SHP77 treated with DMSO at 0.1 percent for 48 hours (cell line): ENCODE measurements at places on chromosomes 3 and 15.

DNA sequence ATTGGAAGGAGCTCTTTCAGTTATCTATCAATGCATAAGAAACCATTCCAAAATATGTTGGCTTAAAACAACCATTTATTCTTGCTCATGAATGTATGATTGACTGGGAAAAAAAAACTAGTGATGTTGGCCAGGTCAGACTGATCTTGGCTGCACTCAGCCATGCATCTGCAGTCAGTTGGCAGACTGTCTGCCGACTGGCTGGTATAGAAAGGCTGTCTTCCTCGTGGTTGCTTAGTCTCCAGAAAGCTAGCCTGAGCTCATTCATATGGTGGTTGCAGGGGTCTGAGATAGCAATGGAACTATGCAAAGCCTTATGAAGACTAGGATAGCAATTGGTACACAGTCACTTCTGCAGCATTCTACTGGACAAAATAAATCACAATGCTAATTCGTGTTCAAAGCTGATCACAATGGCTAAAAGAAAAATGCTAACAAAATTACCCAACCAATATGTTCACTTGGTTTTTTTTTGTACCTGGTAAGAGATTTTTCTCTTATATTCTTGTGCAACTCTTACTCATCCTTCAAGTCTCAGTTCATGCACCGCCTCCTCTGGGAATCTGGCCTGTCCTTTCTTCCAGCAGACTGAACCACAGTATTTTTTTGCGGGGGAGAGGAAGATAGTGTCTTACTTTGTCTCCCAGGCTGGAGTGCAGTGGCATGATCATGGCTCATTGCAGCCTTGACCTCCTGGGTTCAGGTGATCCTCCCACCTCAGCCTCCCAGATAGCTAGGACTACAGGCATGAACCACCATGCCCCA lies 126.8 kb downstream of the KCNAB1 start:
- DNase-seq, result no peak

- no peak for DNase-seq
Measured at GRCh38 chr15:101303408-101303807, 8.4 kb upstream of the SNRPA1 start.

DNA sequence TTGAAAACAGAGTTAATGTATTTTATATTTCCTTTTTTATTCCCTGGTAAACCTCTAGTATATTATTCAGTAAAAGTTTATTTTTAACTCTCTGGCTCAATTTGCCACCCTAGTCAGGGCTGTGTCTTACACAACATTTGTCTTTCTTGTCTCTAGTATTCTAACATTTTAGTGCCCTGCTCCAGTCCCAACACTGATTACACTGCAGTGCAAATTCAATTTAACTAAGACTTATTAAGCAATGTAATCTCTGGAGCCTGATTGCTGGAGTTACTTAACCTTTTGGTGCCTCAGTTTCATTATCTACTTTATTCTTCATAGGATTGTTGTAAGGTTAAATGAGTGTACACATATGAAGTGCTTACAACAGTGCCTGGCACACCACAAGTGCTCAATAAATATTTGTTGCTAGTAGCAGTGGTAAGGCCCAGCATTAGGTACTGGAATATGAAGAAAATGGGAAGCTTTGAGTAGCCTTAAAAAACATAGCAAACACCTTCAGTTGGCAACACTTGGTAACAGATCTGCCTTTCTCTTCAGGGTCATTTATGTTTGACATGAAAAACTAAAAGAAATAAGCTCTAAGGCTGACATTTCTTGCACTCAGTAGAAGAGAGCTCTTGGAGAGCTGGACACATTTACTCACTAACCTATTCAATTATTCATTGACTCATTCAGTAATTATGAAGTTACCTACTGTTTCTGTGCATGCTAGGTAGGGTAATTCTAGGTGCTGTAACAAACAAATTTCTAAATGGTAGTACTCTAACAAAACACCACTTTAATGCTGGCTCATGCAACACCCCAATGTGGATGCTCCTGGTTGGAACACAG lies 364.5 kb upstream of the EPHA3 start:
- DNase-seq, result no peak

DNA sequence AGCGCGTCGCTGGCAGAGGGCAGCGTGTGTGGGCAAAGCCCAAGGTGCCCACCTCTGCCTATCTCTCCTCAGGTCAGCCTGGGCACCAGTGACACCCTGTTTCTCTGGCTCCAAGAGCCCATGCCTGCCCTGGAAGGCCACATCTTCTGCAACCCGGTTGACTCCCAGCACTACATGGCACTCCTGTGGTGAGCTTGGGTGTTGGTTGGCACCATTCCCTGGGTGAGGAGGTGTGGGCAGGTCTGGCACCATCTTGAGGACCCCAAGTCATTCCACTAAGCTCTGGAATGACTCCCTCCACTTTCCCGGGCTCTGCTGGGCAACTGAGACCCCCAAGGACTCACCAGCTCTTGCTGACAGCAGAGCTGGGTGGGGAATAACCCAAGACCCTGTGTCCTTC lies 28.5 kb downstream of the XYLB start:
- no peak for DNase-seq

- DNase-seq, result no peak
Measured at GRCh38 chr3:139836698-139837464, 98.1 kb upstream of the CLSTN2 start.

DNA sequence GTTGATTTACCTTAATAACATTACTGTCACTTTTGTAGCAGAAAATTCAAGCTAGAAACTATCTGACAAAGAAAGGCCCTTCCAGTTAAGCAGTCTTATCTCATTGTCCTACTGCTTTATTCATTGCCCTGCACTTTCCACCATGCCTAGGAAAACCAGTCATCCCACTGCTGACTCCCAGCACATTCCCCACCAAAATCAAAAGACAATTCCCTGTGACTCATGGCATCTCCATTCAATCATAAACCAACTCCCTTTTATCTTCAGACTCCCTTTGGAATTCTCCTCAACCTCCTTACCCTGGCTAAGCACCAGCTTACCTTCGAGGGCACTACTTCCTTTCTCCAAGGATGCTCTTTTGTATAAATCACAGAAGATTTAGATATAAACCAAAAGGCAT lies 184.3 kb downstream of the PLCH1 start:
- DNase-seq, result no peak

GRCh38 chr15:73928971-73929627 lies 2.8 kb downstream of the LOXL1 start:
- no peak for DNase-seq

- DNase-seq, result no peak
Measured at GRCh38 chr3:55442861-55443260, 44.2 kb downstream of the WNT5A start.

DNA sequence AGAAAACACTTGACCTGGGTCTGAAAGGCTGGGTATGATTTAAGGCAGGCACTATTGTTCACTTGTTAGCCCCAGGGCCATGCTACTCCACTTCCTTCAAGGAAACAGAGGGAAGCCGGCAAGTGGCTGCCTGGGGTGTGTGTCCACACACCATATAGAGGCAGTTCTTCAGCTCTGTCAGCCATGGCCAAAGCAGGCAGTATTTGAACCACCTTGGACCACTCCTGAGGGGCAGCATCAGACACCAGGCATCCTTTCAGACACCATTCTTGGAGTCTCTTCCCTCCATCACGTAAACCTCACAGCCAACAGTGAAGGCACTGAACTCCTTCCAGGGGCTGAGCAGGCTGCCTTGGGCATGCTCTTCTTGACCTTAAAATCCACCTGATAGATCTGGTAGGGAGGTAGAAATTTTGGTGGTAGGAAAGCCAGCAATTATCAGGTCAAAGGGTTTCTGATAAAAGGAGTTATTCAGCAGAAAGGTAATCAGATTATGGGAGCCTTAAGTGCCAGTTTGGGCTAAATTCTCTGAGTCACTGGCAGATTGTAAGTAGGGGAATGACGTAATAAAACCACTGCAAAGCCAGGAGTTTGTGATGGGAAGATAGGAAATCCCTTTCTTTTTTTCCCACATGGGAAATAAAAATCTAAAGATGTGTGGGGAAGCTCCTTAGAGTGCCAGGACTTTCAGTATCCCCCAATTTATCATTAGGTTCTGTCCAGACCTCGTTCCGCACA lies 20.2 kb downstream of the TGFBR2 start:
- DNase-seq, result no peak

DNA sequence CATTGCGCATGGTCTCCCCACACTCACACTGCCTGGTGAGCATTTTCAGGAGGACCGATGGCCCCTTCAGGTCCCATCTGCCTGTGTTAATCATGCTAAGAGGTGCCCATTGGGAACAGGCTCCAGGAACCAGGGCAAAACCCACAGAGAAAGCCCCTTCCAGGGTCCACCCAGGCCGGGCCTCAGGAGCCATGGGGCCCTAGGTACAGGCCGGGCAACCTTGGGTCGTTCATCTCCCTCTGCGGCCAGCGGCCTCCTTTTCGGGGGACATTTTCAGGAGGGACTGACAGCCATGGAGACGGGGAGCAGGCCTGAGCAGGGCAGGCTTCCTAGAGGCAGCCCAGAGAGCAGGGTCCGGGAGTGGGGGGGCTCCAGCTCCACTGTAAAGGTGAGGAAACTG lies 68.0 kb upstream of the TAMM41 start:
- no peak for DNase-seq

GRCh38 chr15:90300988-90301706 lies 35.7 kb downstream of the NGRN start:
- DNase-seq, result no peak

- no peak for DNase-seq
Measured at GRCh38 chr3:167909504-167909896, 174.0 kb downstream of the SERPINI1 start.

- DNase-seq, result peak; percentile 33
Measured at GRCh38 chr3:158434412-158435038, 136.5 kb upstream of the MLF1 start.

DNA sequence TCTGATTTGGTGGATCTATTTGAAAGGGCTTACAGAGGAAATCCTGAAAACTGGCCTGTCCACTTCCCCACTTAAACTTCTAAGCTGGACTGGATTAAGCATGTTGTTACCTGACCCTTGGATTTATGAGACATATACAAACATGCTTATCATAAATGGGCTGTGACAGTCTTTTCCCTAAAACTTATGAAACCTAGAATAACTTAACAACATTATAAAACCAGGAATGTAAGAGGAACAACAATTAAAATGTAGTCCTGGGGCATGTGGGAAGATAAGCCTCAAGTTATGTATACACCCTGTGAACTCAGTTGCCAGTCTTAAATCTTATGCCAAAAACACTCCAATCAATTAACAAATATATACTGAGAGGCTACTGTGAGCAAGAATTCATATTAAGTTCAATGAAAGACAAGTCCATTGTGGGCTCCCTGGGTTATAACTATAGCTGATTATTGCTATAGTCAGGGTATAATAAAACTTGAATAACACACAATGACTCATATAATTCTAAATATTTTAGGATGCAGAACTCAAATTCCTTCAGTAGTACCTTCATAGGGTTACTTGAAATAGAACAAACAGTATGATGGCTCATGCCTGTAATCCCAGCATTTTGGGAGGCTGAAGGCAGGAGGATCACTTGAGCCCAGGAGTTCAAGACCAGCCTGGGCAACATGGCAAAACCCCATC lies 87.2 kb upstream of the PPIB start:
- no peak for DNase-seq

DNA sequence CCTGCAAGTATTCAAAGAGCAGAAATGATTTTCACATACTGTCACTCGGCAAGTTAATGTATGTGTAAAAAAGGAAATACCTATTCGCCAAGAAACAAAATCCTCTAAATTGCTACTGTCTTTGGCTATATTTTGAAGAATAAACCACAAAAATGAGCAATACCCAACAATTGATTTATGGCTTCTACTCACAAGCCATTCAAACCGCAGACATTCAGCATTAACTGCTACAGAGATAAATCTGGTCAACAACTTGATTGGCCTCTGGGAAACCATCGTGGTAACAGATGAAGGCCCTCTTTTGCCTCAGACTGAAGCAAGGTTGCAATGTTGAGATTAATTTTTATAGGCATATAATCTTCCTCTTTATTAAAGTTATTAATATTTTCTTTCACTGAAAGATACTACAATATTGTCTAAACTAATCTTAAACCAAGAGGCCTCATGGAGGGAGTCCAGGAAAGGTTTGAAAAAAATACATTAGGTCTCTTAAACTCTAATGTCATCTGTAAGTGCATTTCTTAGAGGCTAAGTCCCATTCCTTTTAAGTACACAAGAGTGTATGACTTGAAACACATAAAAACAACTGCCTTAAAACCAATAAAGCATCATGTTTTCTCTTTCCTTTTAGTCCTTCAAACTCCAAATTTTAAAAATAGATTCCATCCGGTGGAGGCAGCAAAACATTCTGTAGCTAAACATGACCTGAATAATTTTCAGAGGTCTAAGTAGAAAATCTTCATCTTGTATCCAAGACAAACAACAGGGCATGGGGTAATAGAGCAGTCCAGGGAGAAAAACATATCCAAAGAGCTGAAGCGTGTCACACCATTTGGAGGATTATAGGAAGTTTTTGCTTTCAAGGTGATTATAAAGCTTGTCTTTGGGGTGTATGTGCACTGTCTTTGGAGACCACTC lies 162.4 kb upstream of the TGFBR2 start:
- no peak for DNase-seq

DNA sequence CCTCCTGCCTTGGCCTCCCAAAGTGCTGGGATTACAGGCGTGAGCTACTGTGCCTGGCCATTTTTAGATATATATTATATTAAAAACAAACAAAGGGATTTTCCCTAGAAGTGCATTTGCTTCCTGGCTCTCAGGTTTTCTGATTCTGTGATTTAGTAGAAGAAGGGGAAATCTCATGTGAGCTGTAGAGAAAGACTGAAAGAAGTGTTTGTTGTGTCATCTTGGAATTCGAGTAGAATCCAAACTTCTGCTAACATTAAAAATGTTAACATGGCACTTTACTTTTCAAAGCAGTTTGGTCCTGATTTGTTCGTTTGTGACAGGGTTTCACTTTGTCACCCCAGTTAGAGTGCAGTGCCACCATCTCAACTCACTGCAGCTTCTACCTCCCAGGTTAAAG lies 34.9 kb downstream of the IQGAP1 start:
- DNase-seq, result no peak

DNA sequence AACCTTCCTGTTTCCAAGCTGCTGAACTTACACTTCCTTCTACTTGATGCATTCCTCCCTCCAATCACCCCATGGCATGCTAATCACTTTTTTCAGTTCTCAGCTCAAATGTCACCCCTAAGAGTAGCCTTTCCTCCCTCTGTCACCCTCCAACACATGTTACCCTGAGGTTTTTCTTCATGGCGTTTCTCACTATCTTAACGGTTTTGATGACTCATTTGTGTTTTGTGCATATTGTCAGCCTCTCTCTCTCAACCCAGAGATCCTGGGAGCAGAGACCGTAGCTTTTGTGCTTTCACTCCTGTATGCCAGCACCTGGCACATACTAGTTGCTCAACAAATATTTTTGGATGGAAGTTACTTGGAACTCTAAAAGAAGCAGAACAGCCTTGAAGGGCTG lies 24.5 kb downstream of the LRRC3B start:
- DNase-seq, result no peak

DNA sequence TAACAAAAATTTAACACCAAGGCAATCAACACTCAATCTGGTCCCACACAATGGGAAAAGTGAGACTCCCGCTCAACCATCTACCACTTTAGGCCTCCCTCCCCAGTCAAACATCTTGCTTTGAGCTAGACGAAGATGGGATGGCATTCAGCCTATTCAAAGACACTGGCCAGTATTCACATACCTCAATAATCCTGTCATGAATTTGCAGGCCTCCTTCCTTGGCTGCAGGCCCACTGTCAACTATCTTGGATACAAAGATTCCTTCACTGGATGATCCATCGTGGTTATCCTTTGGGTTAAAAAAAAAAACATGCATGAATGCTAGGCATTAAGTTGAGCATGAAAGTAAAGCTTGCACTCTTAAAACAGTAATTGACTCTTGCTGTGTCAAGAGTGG lies 22.6 kb downstream of the PDZRN3 start:
- DNase-seq, result no peak
